Esophagus squamous epithelium (tissue), 5 donors: ENCODE measurements at places on chromosomes 2 and 18. TPM values are rescaled to one million over a fixed set of nuclear protein-coding genes. Genes with fewer than 3 reads are reported as not detected.

DNA sequence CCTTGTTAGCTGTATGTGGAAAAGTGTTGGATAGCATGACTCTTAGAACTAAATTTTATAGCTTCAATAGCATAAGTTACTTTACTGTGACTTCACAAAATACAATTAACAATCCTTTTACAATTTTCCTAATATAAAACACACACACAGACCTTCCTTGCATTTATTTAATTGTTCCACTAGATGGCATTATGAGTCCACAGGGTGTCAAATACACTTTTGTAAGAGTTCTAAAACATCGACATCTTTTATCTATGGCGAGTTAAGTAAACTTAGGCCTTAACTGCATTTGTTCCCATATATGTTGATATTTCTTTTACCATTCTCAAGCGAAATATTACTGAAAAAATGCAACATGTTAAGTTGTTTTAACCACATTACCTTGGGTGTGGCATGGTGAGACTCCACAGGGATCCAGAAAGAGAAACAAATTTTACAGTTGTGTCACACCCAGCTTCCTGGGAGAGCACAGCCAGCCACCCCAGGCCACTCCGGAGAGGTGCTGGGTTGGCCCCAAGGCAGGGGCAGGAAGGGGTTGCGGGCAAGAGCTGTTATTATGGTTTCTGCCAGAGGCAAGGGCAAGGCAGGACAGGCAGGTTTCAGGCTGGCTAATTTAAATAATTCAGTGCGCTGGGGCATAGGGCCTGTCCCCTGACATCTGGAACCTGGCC is 312.4 kb upstream of the MC4R start:
- H3K27me3 ChIP-seq, result no peaks in the 10 kb centered on the region
- H3K4me3 ChIP-seq, result no peak overlapping the region
- H3K27ac ChIP-seq, result no peak overlapping the region
- no peak for DNase-seq
- no peaks in the 10 kb centered on the region for H3K36me3 ChIP-seq
- no peaks in the 10 kb centered on the region for H3K4me1 ChIP-seq

The RPRM gene
- 0.95 TPM for total RNA-seq

The SAP130 gene
- 5.9 TPM for total RNA-seq

GRCh38 chr2:95042472-95043271 is 17.2 kb downstream of the MAL start:
- H3K27ac ChIP-seq, result peak overlapping the region; percentile 78
- DNase-seq, result no peak
- H3K27me3 ChIP-seq, result no peaks in the 10 kb centered on the region
- H3K4me1 ChIP-seq, result peaks cover 72% of the 10 kb centered on the region

The SPDYA gene
- not detected for total RNA-seq

- no peak overlapping the region for H3K4me3 ChIP-seq
- H3K4me1 ChIP-seq, result no peaks in the 10 kb centered on the region
- H3K27ac ChIP-seq, result no peak overlapping the region
- H3K36me3 ChIP-seq, result no peaks in the 10 kb centered on the region
Observed at GRCh38 chr2:112305132-112305531, 29.7 kb downstream of the ZC3H6 start.

- H3K4me1 ChIP-seq, result peaks cover 48% of the 10 kb centered on the region
- peaks cover 4% of the 10 kb centered on the region for H3K36me3 ChIP-seq
- peak overlapping the region; percentile 81 for H3K4me3 ChIP-seq
- no peak for DNase-seq
- no peaks in the 10 kb centered on the region for H3K27me3 ChIP-seq
Observed at GRCh38 chr2:71067567-71068217, 756 bp upstream of the NAGK start.

DNA sequence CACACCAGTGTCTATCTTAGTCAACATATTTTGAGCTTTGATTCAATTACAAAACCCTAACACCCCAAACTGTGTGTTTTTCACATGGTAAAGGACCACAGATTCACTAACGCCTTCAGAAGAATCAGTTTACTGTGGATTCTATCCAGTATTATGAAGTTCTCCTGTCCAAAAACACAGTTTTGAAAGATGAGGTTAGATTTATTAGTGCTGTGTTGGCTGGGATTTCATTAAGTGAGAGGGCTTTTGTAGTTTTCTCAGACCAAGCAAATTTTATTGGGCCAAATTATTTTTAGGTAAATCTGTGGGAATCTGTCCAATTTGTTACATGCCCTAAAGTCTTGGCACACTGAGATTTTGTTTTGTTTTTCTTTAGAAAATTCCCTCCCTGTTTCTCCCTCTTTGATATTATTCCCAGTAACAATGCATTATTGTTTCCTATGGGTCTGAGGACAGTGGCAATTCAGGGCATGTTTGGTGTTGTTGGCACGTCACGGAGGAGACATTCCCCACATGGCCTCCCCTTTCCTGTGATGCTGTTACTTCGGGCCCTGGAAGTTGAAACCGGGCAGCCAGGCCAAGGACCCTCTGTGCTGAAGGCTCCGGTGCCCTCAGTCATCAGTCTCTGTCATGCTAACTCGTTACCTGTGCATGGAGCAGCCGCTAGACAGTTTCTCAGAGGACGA is 87.5 kb upstream of the ALKAL2 start:
- no peak for DNase-seq
- H3K27me3 ChIP-seq, result no peaks in the 10 kb centered on the region
- no peaks in the 10 kb centered on the region for H3K36me3 ChIP-seq
- H3K4me3 ChIP-seq, result no peak overlapping the region
- no peak overlapping the region for H3K27ac ChIP-seq
- H3K4me1 ChIP-seq, result no peaks in the 10 kb centered on the region

DNA sequence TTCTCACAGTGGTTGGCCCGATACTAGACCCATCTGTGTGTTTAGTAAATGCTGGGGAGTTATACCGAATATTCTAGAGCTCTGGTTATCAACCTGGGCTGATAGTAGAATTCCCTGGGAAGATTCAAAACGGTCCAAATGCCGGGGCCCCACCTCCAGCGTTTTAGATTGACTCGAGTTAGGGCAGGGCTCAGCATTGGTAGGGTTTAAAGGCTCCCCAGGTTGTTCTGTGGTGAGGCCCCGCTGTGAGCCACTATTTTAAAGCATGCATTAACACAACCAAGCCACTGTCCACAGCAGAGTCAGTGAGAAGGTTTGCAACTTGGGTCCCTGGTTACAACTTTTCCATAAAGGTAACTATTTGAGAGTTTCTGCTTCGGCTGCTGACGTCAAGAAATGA is 73.6 kb downstream of the DYSF start:
- H3K36me3 ChIP-seq, result peaks cover 6% of the 10 kb centered on the region
- H3K27ac ChIP-seq, result no peak overlapping the region
- DNase-seq, result no peak
- H3K27me3 ChIP-seq, result no peaks in the 10 kb centered on the region
- no peak overlapping the region for H3K4me3 ChIP-seq

DNA sequence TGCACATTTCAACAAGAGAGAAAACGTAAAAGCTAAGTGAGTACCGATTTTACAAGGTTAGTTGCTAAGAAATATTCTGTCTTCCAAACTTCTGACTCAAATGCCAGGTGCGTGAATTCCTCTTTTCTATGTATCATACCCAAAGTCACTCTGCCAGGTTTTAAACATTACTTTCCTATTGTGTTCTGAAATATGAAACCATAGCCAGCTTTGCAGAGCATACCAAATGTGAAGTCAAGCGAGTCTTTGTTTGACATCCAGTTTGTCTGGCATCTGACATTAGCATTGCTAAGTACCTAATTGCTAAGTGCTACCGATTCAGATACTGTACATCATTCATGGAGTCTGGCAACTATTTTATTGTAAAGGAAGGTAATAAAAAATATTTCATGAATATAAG is 321.9 kb upstream of the GALNT5 start:
- no peak for DNase-seq
- no peak overlapping the region for H3K27ac ChIP-seq
- H3K4me1 ChIP-seq, result no peaks in the 10 kb centered on the region
- H3K27me3 ChIP-seq, result no peaks in the 10 kb centered on the region

The SH3YL1 gene
- 75.2 TPM for total RNA-seq

DNA sequence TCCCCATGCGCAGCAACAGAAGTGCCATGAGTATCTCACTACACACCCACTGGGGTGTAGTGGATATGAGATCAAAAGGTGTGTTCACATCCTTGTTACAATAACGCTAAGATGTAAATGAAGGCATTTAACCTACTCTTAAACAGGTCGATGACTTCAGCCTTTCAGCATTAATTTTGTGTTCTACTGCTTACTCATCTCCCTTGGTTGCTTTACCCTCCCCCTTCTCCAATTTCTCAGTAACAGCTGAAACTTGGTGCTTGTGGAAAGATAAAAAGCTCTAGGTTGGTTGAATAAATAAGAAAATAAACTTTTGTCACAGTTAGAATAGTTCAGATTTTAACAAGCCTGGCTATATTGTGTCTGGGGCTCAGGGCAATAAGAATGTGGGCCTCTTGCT is 147.5 kb upstream of the SESTD1 start:
- no peak for DNase-seq
- no peaks in the 10 kb centered on the region for H3K27me3 ChIP-seq
- H3K36me3 ChIP-seq, result no peaks in the 10 kb centered on the region

- no peaks in the 10 kb centered on the region for H3K27me3 ChIP-seq
- no peak overlapping the region for H3K4me3 ChIP-seq
- DNase-seq, result no peak
- no peak overlapping the region for H3K27ac ChIP-seq
- no peaks in the 10 kb centered on the region for H3K36me3 ChIP-seq
- H3K4me1 ChIP-seq, result no peaks in the 10 kb centered on the region
Observed at GRCh38 chr2:51717312-51717711, 685.4 kb upstream of the NRXN1 start.

The LYPD6B gene
- total RNA-seq, result 8.7 TPM

- H3K27me3 ChIP-seq, result no peaks in the 10 kb centered on the region
- no peak overlapping the region for H3K27ac ChIP-seq
- H3K4me1 ChIP-seq, result peaks cover 4% of the 10 kb centered on the region
- DNase-seq, result no peak
- H3K36me3 ChIP-seq, result peaks cover 15% of the 10 kb centered on the region
Observed at GRCh38 chr18:76408480-76409067, 86.5 kb downstream of the ZNF516 start.

DNA sequence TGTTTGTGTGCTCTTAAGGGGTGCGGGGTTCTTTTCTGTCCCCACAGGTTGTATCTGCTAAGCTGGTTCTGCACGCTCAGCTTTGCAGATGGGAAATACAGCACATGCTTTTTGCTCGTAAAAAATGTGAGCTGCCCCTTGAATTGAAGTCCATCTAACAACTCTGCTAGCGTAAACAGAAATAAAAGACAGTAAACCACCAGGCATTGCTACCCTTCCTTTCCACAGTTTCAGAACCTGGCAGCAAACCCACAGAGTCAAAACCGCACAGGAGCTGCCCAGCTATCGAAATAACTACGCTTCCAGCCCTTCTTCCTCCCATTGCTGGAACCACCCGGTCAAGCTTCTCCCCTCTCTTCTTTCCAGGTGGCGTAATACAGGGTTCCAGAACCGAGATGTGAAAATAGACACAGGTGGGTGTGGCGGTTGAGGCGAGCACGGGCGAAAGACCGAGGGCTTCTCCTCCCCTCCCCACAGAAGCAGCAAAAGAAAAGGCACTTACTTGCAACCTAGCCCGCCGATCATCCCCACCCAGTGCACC is 479 bp downstream of the SCN9A start:
- DNase-seq, result no peak
- H3K27me3 ChIP-seq, result no peaks in the 10 kb centered on the region
- H3K4me1 ChIP-seq, result peaks cover 10% of the 10 kb centered on the region
- H3K4me3 ChIP-seq, result peak overlapping the region; percentile 50
- peak overlapping the region; percentile 43 for H3K27ac ChIP-seq

- H3K4me1 ChIP-seq, result no peaks in the 10 kb centered on the region
- no peaks in the 10 kb centered on the region for H3K36me3 ChIP-seq
- no peak overlapping the region for H3K4me3 ChIP-seq
- H3K27ac ChIP-seq, result no peak overlapping the region
Observed at GRCh38 chr2:44880125-44880483, 61.4 kb upstream of the SIX3 start.

- no peak overlapping the region for H3K4me3 ChIP-seq
- no peaks in the 10 kb centered on the region for H3K36me3 ChIP-seq
- H3K27me3 ChIP-seq, result no peaks in the 10 kb centered on the region
- H3K4me1 ChIP-seq, result no peaks in the 10 kb centered on the region
Observed at GRCh38 chr18:42159146-42159545, 204.1 kb downstream of the PIK3C3 start.

The NAGK gene
- total RNA-seq, result 278 TPM

GRCh38 chr18:78980279-78980771 is 707 bp downstream of the SALL3 start:
- H3K27me3 ChIP-seq, result peaks cover 20% of the 10 kb centered on the region
- peak overlapping the region; percentile 34 for H3K4me3 ChIP-seq
- no peak for DNase-seq
- H3K4me1 ChIP-seq, result peaks cover 30% of the 10 kb centered on the region
- H3K27ac ChIP-seq, result no peak overlapping the region
- no peaks in the 10 kb centered on the region for H3K36me3 ChIP-seq

The GLI2 gene
- 2.4 TPM for total RNA-seq

DNA sequence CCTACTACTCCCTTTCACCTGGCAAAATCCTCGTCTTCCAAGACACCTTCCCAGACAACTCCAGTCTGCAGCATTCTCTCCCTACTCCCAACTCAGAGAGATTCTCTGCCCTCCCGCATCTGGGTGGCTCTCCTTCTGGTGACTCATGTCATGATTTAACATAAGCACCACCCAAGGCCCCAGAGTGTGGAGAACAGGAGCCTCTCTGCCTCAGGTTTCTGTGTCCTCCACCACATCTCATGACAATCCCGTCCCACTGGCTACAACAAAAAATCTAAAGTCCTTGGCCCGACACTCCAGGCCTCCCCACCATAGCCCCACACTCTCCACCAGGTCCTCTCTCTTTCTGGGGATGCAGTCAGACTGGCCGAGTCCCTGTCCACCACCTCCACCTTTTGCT is 197.1 kb downstream of the BCL11A start:
- H3K36me3 ChIP-seq, result no peaks in the 10 kb centered on the region
- no peak overlapping the region for H3K4me3 ChIP-seq
- H3K4me1 ChIP-seq, result peaks cover 9% of the 10 kb centered on the region
- no peaks in the 10 kb centered on the region for H3K27me3 ChIP-seq
- DNase-seq, result no peak

GRCh38 chr2:72118951-72119350 is 28.7 kb downstream of the CYP26B1 start:
- H3K4me3 ChIP-seq, result no peak overlapping the region
- peaks cover 42% of the 10 kb centered on the region for H3K27me3 ChIP-seq
- H3K27ac ChIP-seq, result no peak overlapping the region
- no peaks in the 10 kb centered on the region for H3K36me3 ChIP-seq

GRCh38 chr18:55250768-55251173 is 291.5 kb upstream of the CCDC68 start:
- H3K36me3 ChIP-seq, result peaks cover 44% of the 10 kb centered on the region
- H3K4me3 ChIP-seq, result no peak overlapping the region
- H3K27ac ChIP-seq, result no peak overlapping the region
- H3K4me1 ChIP-seq, result no peaks in the 10 kb centered on the region
- no peaks in the 10 kb centered on the region for H3K27me3 ChIP-seq
- no peak for DNase-seq

The LYPD6 gene
- 0.57 TPM for total RNA-seq

GRCh38 chr2:75342504-75343175 is 143.3 kb upstream of the TACR1 start:
- H3K27ac ChIP-seq, result no peak overlapping the region
- no peak overlapping the region for H3K4me3 ChIP-seq
- H3K4me1 ChIP-seq, result no peaks in the 10 kb centered on the region
- H3K27me3 ChIP-seq, result no peaks in the 10 kb centered on the region
- DNase-seq, result no peak

The DNAH6 gene
- 0.06 TPM for total RNA-seq

The GALNT3 gene
- 76.0 TPM for total RNA-seq
